ENCODE measurements at places on chromosomes 6 and 20. TPM values are rescaled to one million over a fixed set of nuclear protein-coding genes. Genes with fewer than 3 reads are reported as not detected.

DNA sequence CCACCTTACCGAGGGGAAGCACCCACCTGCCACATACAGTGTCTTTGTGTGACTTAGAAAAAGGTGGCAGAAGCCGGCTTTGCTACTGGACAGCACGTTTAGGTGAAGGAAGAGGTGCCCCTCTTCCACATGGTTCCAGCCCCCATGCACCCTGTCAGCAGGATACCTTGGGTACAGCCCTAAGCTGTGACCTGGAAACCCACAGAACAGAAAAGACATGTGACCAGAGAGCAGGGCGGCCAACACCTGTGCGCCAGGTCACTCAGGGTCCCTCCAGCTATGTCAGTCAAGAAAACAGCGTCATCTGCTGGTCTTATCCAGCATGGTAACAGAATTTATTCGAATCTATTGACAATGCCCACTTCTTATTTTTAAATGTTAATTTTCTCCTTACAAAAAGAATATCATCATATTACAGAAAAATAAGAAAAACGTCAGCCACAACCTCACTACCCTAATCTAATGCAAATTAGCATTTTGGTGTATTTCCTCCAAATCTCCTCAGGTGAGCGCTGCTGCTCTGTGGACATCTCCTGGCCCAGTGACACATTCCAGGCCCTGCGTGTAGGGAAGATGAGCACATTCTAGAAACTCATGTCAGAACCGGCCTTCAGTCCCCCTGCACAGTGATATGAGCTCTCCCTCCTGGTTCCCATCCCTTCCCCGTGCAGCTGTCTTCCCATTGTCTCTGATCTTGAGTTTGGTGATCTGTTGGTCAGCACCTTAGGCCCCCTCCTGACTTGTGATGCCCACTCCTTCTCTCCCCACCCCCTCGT is 37.2 kb downstream of the GTF2H5 start:
- DNase-seq = no peak

DNA sequence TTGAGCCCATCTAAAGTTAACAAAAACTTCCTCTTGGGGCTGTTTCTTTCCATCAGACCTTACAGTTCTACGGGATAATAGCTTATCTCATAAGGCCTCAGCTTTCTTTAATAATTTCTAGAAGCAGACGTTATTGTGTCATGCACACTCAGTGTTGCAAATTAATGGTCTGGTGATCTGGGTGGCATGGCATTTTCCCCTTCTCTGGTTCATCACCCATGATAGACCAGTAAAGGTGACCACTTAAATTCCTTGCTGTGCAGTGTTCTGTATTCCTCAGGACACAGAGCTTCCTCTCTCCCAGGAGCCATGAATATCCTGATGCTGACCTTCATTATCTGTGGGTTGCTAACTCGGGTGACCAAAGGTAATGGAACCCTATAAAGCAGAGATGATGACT is at the start of gene DEFB125:
TSS of gene DEFB125 (plus strand) at position 272 of the 400 bp plus-strand sequence. CDS start at position 310, 38 bp downstream.
- DNase-seq = peak; percentile 46

GRCh38 chr20:54209216-54209813 is 1.4 kb downstream of the PFDN4 start:
- DNase-seq = no peak

DNA sequence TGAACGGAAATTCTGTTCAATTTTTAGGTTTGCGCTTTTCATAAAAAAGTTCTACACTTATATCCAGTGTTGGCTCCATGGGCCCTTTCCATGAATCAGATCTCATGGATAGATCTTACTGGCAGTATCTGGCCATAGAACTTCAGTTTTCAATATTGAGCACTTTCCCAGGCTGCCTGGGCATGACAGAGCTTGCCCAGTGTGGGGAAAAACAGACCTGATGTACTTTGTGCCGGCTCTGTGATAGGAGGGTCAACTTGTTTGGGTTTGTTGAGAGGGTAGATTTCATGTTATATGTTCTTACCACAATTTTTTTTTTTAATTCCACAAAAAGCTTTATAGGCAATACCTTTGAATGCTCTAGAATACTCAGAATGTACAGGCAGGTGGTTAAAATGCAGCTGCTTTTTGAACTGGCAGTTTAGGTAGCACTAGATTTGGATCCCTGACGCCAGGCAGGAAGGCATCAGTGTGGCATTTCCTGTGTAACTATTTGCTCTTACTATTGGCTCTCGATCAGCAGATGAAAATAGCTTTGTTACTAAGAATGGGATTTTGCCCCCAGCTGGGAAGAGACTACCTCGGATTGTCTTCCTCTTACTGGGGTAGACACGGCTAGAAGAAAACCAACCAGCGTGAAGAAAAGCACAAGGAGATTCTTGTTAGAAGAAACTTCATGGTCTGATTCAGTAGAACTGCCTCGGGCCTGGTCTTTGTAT is 404.9 kb upstream of the SOX4 start:
- DNase-seq = no peak

GRCh38 chr6:46023216-46023915 is 7.7 kb upstream of the CLIC5 start:
- DNase-seq = no peak

DNA sequence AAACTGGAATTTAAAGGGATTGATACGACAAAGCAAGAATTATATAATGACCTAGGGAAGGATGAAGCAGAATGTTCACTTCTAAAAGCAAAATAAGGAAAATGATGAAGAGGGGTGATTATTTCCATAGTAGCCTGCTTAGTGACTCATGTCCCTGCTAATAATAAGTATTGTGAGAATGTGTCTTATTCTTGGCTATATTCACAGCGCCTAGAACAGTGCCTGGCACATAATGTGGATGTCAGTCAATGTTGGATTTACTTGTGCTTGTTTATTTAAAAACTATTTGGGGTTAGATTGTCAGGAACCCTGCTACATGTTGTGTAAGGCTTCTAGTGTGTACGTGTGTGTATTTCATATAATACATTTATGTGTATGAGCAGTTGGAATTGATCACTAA is 85.1 kb downstream of the ZFAND3 start:
- DNase-seq = no peak

GRCh38 chr20:23298926-23299672 is 51.5 kb upstream of the NXT1 start:
- DNase-seq = no peak

DNA sequence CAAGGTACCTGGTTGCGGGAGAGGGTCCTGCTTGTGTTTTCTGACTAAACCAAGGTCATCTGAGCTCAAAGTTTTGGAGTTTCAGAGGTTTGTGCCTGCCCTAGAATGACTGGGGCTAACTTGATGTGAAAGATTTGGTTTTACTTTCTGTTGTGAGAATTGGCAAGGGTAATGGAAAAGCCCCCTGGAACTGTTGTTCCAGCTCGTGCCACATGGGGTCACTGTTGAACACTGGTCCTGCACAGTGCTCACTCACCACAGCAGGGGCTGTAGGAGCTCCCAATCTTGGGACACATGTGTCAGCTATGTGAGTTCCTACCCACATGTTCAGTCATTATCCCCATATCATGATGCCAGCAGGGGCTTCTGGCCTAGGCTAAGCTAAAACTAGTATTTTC is 6.5 kb downstream of the TGM6 start:
- DNase-seq = no peak

GRCh38 chr6:56193846-56194245 is 53.5 kb downstream of the COL21A1 start:
- no peak for DNase-seq

GRCh38 chr6:169145496-169145895 is 108.2 kb downstream of the THBS2 start:
- DNase-seq = no peak

GRCh38 chr6:154360476-154360875 is 3.9 kb upstream of the IPCEF1 start:
- no peak for DNase-seq

- no peak for DNase-seq
Observed at GRCh38 chr6:95805699-95806098, 210.1 kb upstream of the FUT9 start.

GRCh38 chr6:136822046-136822375 is 381 bp upstream of the PEX7 start:
- DNase-seq = no peak

- no peak for DNase-seq
Observed at GRCh38 chr20:15654208-15654649, 919.0 kb downstream of the KIF16B start.

- DNase-seq = no peak
Observed at GRCh38 chr6:167304912-167305311, 13.8 kb downstream of the UNC93A start.

DNA sequence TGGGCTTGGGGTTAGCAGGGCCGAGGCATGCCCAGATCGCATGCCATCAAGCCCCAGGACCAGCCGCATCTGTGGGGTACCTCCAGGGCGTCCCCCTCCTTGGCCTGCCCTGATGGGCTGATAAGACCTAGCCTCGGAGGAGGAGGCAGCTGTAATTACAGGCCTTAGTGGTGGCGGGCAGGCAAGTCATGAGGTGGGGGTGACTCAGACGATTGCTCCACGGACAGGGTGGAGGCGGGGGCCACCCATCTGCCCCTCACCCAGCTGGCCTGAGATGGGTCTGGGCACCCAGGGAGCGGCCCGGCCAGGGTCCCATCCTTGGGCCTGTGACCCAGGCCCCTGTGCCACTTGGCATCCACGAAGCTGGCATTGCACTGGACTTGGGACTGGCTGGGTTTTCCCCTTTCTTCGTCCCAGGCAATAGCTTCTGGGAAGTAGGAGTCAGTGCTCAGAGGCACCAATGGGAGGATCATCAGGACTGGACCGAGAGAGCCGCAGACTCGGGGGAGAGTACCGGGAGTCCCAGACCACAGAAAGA is 57.5 kb downstream of the CEBPB start:
- DNase-seq = no peak

DNA sequence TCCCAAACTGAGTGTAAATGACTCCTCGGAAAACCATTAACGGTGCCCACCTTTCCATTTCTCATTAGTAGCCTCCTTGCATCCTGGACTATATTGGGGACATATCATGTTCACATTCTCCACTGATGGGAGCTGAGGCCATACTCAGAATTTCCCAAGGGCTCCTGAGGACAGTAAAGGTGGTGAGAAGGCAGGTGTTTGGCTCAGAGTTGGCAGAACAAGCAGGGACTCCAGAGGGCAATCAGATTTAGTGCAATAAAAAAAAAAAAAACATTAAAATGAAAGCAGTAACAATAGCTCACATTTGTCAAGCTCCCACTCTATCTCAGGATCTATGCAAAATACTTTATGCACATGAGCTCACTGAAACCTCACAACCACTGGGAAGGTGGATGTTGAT is 401.4 kb downstream of the MAFB start:
- DNase-seq = no peak

DNA sequence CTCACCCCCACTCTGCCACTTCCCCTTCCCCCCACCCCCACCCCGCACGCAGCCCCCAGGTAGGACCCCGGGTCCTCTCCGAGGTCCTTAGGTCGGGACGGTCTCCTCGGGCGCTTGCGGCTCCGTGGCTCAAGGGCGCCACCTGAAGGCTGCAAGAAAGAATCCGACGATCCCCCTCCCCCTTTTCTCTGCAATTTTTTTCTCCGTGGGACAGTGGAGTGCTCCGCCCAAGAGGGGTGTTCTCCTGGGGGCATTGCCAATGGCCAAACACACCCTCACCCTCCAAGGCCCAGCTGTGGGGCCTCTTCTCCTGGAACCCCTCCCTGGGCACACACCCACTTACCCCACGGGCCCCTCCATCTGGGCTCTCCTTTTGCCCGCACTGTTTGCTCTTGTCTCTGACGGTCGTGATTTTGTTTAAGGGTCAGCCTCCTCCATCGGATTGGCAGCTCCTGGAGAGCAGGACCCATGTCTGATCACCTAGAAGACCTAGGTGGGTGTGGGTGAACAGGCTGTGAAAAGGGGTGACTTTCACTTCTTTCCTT is 1.1 kb upstream of the TMEM74B start:
- no peak for DNase-seq

GRCh38 chr6:155154158-155154830 is 109.5 kb upstream of the CLDN20 start:
- peak; percentile 32 for DNase-seq

GRCh38 chr20:63977739-63978276 is 1.6 kb downstream of the SAMD10 start:
- no peak for DNase-seq

DNA sequence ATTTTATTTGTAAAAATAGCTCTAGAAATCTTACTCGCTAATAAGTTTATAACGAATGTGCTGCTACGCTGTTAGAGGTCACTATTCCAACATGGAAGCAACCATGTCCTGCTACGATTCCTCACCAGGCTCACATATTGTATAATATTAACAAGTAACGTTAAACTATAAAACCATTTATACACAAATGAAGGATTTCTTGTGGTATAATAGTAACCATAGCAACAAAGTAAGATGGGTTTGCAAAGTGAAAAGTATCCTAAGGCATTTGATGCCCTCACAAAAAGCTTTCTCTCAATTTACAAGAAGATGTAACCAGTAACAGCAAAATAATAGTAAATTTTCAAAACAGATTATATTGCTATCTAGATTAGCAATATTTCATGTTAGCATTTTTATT is 117.2 kb downstream of the PRKN start:
- no peak for DNase-seq

GRCh38 chr20:53292347-53292746 is 301.3 kb downstream of the ZNF217 start:
- no peak for DNase-seq

GRCh38 chr6:66772800-66773199 is 1065.8 kb upstream of the EYS start:
- DNase-seq = no peak

DNA sequence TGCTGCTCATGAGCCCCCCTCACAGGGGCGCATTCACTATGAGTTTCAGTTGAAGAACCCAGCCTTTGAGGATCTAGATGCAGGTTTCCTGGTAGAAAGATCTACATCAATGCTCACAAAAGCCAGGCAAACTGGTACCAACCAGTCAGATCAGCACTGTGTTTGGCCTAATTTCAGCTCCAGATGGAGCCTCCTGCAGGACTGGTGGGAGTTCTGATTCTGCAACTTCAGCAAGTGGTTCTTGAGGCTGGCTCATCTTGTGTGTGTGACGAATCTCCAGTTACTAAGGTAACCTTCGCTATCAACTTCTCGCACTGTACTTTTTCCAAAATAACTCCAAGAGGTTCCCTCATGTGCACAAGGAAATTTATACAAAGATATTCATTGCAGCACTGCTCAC is 118.8 kb downstream of the ZMYND8 start:
- no peak for DNase-seq

GRCh38 chr6:46312654-46313053 is 141.9 kb upstream of the ENPP5 start:
- DNase-seq = no peak

DNA sequence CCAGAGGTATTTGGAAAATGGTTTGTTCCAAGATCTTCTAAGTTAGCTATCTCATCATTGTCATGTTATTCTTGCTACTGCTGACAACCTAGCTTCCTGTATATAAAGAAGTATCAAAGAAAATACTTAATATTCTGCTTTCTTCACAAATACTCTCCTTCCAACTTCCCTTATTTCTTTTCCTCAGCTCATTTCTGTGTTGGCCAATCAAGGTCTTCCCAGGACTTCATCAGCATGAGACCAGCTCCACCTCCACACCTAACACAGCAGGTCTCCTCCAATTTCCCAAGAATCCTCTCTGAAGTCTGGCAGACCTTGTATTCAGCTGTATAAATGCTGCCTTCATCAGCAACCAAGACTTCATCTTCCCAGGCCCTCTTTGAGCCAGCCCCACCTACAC is 538.6 kb upstream of the JARID2 start:
- DNase-seq = no peak

The ASIP gene
- not detected for total RNA-seq

The C4B gene
- total RNA-seq = 1.2 TPM

The TRIM10 gene
- not detected for total RNA-seq

The BPIFA1 gene
- not detected for total RNA-seq

The PPP1R3G gene
- total RNA-seq = 0.94 TPM

The GSTA2 gene
- not detected for total RNA-seq

The MYT1 gene
- total RNA-seq = not detected

The SIRPD gene
- total RNA-seq = not detected

The GMPR gene
- total RNA-seq = 1.2 TPM

The MAP1LC3A gene
- total RNA-seq = 21.6 TPM

The LAMA4 gene
- total RNA-seq = 8.0 TPM

The MEI4 gene
- 0.06 TPM for total RNA-seq
